T-helper 2 cell (primary cell): ENCODE measurements at places on chromosomes 4 and X.

DNA sequence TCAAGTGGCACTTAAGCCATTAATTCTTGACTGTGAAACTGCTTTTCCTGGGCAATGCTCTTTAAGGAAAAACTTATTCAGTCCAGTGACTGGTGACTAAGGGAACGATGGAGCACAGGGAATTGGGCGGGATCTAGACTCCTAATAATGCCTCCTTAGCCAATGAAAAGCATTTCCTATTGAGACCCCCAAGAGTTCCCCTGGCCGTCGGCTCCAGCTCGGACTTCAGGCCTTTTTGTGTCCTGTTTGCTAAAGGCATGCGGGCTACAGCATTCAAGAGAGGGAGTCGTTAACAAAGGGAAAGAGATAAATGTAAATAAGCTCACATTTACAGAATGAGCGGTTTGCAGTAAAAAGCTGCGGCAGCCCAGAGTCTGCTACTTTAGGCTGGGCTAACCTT, at the start of gene LPAR4:
Gene LPAR4, plus strand, starts transcription at position 232 of the 400 bp plus-strand sequence. CDS start 7,150 bp downstream, outside the sequence.
- no peak for DNase-seq

- DNase-seq = no peak
Measured at GRCh38 chrX:118682258-118683014, 45.0 kb upstream of the IL13RA1 start.

DNA sequence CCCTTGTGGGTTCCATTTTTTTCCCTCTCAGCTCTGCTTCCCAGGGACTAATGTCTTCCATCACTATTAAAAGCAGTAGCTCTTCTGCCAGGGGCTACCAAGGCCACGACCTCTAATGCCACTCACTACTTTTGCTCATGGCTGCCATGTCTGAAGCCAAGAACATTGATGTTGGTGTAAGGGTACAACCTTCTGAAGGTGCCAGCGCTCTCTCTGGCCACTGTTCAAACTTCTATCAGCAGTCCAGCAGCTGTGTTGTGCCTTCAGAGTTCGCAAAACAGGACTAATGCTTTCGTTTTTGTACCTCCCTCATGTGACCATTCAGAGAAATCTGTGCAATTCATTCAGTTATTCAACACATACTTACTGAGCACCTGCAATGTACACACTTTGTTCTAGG, 121.5 kb upstream of the ENPEP start:
- DNase-seq = no peak

GRCh38 chr4:17758485-17758884, 22.9 kb downstream of the FAM184B start:
- no peak for DNase-seq

GRCh38 chr4:78937837-78938236, 1.4 kb downstream of the PAQR3 start:
- no peak for DNase-seq

- DNase-seq = no peak
Measured at GRCh38 chr4:6272863-6273660, 3.4 kb downstream of the WFS1 start.

GRCh38 chr4:32560306-32560705, 1840.1 kb downstream of the PCDH7 start:
- no peak for DNase-seq
